CD4-positive, alpha-beta T cell treated with Interleukin-4 for 1 hour (primary cell): ENCODE measurements at places on chromosomes 5 and 9.
A peak's percentile ranks its signal among the peaks of the same experiment; 100 is the strongest.

- DNase-seq: no peak
Observed at GRCh38 chr5:10246761-10247160, 2.9 kb downstream of the ATPSCKMT start.

DNA sequence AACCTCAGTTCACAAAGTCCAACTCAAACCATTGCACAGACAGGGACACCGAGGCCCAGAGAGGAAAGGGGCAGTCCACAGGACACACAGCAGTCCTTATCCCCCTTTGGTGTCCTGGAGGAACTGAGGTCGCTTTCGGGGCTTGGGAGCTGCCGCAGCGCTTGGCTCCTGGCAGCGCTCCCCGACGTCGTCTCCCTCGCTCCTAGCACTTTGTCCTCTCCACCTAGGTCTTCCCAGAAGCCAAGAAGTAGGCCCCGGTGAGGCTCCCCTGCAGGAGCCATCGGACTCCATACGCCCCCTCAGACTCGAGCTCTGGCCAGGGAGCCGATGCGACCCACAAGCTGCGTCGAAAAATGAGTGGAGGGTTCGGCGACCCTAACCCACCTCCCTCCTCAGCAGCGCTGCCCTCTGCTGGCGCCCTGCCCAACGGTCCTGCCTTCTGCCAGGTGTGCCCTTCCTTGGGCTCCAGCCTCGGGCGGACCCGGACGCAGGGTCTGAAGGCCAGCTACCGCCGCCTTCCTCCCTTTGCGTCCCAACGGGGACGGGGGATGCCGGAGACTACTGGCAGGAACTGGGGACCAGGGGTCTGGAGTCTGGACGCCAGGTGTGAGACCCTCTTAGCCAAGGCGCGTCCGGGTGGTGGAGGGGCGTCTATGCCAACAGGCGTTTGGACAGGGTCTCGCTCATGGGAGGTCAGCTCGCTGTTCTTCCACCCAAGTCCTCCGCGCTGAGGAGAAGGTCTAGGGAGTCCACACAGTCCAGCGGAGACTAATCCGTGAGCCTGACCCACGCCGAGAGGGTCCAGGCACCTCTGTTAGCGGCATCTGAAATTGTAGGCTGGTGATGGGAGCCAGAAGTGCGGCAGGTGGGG lies 2.1 kb upstream of the PRDM12 start:
- DNase-seq: no peak

GRCh38 chr5:172616136-172616535 lies 24.9 kb upstream of the NEURL1B start:
- DNase-seq: no peak

DNA sequence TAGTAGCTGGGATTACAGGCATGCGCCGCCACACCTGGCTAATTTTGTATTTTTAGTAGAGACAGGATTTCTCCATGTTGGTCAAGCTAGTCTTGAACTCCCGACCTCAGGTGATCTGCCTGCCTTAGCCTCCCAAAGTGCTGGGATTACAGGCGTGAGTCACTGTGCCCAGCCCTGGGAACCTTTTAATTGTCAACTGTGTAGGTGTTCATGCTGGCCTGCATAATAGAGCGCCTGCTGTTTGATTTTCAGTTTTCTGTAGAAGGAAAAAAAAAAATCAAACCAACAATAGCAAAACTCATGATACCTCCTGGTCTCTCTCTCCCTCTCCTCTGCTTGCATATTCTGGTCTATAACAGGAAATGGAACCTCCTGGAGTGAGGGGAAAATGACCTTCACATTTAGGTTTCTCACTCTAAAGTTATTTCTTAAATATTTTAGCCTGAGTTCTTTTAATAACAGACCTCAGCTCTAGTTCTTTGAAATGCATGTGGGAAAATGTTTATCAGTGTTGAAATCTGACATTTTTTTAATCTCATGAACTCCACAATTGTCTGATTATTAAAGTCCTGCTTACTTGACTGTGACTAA lies 51.7 kb downstream of the EXOSC2 start:
- DNase-seq: no peak

DNA sequence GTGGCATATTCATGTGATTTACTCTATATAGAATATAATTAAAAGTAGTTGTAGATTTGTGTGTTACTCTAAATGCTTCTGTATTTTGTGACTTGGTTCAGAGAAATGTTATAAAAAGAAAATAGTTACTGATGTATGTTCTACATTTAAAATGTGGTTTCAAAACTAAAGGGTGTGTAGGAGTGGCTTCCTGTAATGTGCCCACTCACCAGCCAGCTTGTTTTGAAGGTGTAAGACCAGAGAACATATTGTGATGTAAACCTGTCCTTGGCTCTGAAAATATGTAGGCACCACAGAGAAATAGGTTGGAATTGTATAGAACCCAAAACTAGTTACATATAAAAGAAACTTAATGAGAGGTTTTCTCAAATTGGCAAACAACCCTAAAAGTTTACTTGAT lies 51.2 kb upstream of the ARRDC3 start:
- DNase-seq: peak; percentile 18

DNA sequence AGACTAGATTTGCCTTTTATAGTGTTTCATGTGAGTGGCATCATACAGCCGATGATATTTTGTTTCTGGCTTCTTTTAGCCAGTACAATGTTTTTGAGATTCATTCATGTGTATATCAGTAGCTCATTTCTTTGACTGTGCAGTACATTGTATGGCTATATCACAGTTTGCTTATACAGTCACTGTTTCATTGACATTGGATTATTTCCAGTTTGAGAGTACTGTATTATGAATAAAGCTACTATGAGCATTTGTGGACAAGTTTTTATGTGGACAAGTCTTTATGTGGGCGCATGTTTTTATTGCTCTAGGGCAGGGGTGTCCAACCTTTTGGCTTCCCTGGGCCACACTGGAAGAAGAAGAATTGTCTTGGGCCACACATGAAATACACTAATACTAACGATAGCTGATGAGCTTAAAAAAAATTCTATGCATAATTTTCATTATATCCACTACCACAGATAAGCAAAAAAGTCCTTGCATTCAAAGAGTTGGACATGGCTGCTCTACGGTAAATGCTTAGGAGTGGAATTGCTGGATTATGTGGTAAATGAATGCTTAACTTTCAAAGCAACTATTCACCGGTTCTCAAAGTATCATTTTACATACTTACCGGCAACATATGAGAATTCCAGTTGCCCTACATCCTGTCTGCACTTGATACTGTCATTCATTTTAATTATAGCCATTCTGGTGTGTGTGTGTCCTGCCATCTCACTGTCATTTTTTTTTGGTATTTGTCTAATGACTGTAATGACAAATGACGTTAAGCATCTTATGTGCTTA lies 177.8 kb downstream of the RGS3 start:
- no peak for DNase-seq

DNA sequence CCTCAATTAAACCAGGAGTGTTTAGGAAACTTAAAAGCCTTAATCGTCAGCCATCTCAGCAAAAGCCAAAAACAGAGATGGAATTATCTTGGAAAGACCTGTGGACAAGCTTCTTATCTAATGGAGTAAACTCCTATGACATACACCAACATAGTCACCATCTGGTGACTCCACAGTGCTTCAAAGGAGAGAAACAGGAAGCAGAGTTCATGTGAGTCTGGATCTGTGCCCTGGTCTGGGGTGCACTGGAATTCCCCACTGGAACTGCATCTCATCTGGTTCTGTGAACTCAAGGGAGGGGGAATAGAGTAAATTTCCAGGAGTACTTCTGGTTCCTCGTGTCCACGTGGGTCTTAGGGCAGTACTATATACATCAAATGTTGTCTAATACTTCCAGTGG lies 36.3 kb upstream of the KCNN2 start:
- DNase-seq: no peak

GRCh38 chr5:9456435-9457042 lies 89.3 kb downstream of the SEMA5A start:
- DNase-seq: no peak

GRCh38 chr9:8365029-8365428 lies 565.5 kb upstream of the DMAC1 start:
- DNase-seq: no peak

GRCh38 chr9:4713849-4714248 lies 27.2 kb downstream of the AK3 start:
- no peak for DNase-seq

- DNase-seq: no peak
Observed at GRCh38 chr9:113579283-113580040, 115.9 kb downstream of the RGS3 start.

- DNase-seq: no peak
Observed at GRCh38 chr9:116064970-116065369, 88.6 kb upstream of the PAPPA start.

DNA sequence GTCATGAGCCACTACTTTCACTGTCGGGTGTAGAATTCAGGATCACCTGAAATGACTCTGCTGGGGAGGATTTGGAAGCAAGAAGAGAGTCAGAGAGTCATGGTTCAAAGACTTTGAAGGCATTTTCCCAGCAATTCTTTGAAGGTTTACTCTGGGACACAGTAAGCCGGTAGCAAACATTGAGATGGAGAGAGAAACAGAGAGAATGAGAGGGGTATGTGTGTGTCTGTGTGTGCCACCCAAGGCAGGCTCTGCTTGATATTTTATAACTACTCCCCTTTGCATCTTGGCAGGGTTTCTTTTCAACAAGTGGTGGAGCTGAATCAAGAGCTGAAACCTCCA lies 89.8 kb downstream of the ANKRD55 start:
- DNase-seq: no peak

DNA sequence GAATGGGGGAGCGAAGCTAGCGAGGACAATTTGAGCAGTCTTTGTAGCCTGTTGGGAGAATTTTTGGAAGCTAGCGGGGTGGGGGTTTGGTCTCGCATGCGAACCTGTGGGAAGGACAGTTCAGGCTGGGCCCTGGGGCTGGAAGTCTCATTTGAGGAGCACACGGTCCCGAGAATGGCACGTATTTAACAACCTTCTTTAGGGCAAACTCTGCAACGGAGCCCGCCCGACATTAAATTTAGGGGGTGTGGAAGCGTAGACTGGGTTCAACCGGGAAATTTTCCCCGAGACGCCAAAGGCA lies 35.2 kb upstream of the NFIB start:
- DNase-seq: no peak

- DNase-seq: no peak
Observed at GRCh38 chr5:35470866-35471265, 146.8 kb upstream of the SPEF2 start.

DNA sequence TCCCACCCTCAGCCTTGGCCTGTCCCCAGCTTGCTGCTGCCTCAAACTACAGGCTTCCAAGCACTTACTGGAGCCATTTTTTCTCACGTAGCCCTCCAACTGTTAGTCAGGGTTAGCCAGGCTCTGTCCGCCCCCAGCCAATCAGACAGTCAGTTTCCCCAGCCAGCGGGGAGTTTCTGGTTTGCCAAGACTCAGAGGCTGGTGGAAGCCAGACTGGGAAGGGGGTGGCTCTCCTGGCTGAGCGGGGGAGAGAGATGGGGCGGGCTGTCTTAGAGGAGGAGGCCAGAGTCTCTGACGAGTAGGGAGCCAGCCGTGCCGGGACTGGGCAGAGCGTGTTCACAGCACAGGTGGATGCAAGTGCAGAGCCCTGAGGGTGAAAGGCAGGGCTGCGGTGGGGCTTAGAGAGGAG lies 15.3 kb downstream of the PROP1 start:
- DNase-seq: no peak

- no peak for DNase-seq
Observed at GRCh38 chr5:132009706-132010405, 1.6 kb downstream of the ACSL6 start.

- peak; percentile 27 for DNase-seq
Observed at GRCh38 chr5:177495243-177496060, 2.0 kb downstream of the PDLIM7 start.

DNA sequence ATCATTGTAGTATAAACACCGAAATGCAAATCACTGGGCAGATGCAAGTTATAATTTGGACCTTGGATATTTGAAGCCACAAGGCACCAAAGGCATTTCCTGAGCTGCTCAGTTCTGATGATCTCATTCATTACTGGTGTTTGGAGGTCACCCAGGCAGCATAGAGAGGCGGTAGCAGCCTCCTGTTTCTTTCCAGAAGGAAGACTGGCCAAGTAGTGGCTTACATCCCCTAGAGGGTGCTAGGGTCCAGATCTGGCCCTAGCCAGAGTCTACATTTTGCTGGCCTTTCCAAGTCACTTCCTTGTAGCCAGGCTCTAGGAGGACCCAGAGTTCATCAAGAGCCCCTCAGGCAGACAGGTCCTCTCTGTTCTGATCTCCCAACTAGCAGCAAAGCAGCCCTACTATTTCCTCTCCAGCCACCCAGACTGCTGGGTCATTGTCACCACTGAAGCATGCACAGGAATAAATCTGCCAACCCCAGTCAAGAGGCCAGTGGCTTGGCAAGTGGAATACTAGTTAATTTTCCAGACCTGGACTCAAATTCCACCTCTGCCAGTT lies 33.4 kb upstream of the TTC1 start:
- no peak for DNase-seq

- no peak for DNase-seq
Observed at GRCh38 chr5:148912714-148913398, 86.4 kb downstream of the ADRB2 start.

DNA sequence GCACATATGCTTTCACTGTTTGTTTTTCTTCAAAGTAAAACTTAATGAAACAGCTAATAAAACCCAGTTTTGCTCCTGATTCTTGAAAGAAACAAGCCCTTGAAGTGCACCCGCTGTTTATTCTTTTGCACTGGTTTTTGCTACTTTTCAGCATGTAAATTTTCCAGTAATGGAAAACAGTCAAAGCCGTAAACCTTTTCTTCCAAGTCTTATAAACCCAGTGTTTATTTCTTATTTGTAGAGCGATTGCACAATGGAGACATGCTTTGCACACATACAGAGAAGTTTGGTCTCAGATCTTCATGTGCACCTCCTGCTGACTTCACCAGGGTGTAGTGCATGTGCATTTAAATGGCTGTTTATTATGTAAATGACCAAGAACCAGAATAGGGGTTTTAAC lies 51.8 kb downstream of the ATG10 start:
- DNase-seq: no peak

DNA sequence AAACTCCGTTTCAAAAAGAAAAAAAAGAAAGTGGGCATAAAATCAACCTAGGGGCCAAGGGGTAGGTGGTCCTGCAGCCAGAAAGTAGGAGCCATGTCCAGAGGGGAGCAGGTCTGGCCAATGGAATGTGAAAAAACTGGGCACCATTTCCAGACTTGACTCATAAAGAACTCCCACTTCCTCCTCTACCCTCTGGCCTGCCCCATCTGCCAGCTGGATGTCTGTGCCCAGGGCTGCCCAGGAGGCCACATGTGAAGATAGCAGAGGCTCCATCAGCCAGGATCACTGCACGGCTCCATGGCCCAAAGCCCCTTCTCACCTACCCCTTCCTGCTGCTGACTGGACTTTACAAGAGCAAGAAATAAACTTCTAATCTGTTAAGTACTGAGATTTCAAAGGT lies 42.1 kb upstream of the EEIG1 start:
- no peak for DNase-seq

GRCh38 chr9:114836769-114837168 lies 30.9 kb upstream of the TNFSF15 start:
- no peak for DNase-seq
